Memory B cell (primary cell): ENCODE measurements at places on chromosomes 12 and 14.

DNA sequence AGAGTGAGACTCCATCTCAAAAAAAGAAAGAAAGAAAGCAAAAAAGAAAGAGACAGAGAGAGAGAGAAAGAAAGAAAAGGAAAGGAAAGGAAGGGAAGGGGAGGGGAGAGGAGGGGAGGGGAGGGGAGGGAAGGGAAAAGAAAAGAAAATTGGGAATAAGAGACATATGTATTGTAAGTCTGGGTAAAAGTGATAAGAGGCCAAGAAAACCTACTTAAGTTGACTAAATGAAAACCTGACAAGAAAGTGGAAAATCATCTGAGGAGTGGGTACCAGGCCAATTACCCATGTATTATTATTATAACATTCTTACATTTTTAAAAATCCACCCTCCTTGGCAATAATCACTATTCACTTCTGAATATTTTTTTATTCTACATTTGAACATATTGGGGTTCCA is 46.0 kb downstream of the JKAMP start:
- DNase-seq: no peak

GRCh38 chr14:103105580-103106150 is 11.1 kb downstream of the EXOC3L4 start:
- no peak for DNase-seq

GRCh38 chr12:80356097-80356496 is 87.9 kb upstream of the PTPRQ start:
- no peak for DNase-seq

GRCh38 chr12:116591855-116592637 is 32.9 kb downstream of the MAP1LC3B2 start:
- DNase-seq: no peak

- no peak for DNase-seq
These were observed 772.2 kb downstream of the LRFN5 start for GRCh38 chr14:42378880-42379279.

DNA sequence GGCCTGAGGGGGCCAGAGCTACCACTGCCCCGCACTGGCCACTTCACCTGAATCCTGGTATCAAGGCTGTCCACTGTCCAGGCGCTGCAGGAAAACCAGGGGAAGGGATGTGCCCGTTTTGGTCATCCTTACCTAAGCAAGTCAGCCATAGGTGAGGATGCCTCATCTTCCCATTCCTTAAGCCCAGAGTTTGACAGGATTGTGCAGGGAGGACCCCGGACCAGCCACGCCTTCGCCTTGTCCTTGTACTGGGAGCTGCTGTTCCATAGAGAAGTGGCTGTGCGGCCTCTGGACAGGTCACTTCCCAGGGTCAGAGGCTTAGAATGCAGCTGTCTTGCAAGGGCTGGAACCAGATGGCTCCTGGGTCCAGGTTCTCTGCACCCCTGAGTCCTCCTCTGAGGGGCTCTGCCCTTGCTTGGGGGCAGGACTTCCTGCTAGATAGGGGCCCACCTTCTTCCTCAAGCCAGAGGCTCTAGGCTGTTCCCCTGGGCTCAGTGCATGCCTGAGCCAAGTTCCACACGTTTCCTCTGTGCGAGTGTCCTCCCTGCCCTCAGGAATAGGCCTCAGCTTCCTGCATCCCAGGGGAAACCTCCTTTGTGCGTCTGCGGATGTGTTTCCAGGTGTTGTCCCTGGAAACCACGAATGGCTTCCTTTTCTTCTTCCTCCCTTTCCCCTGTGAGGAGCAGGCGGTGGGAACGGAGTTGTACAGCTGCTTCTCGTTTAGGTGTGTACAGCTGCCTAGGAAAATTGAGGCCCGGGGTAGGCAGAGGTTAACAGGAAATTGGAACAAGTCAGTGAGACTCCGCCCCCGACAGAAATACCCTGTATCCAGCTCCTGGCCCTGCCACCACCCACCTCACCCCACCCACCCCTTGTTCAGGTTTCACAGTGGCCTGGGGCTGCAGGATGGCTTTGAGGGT is 54.3 kb upstream of the RIN3 start:
- no peak for DNase-seq

GRCh38 chr12:94686834-94687628 is 36.7 kb upstream of the TMCC3 start:
- no peak for DNase-seq

DNA sequence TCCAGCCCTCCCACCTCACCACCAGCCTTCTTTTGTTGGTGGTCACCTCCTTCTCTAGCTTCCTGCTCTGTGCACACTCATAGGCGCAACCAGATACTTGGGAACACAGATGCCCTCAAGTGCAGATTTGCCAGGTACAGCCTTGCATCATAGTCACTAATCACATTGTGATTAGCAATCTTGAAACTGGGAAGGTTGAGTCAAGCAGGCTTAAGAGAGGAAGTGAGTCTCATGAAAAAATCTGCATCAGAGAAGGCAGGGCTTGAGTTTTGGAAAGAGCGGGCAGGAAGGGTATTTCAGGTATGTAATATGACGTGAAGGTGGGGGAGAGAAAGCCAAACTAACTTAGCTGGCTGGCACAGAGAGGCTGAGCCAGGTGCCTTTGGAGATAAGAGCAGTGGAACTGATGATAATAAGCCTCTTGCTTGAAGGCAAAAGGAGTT is 2.7 kb upstream of the RABGGTA start:
- peak; percentile 77 for DNase-seq

DNA sequence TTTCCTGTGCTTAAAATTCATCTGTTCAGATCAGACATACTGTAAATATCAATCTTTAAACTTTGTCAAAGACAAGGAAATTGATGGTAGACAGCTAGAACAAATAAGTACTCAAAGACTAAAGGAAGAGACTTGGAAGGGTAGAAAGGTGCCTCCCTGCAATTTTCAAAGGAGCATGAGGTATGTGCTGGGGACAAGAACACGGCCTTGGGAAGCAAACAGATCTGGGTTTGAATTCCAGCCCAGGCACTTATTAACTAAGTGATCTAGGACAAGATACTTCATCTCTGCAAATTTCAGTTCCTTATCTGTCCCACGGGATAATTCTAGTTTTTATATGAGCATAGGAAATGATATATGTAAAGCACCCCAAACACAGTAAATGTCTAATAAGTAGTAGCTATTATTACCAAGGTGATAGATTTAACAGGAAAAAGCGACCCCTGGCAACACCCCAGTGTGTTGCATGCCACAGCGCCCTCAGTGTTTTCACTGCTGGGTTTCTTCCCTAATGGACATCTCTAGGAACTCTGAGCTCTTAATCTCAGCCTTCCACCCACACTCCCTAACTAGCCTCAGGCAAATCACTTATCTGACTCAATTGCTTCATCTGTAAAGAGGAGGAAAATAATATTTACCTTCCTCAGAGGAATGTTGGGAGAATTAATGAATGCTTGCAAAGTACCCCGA is 44.7 kb upstream of the BMP4 start:
- no peak for DNase-seq

DNA sequence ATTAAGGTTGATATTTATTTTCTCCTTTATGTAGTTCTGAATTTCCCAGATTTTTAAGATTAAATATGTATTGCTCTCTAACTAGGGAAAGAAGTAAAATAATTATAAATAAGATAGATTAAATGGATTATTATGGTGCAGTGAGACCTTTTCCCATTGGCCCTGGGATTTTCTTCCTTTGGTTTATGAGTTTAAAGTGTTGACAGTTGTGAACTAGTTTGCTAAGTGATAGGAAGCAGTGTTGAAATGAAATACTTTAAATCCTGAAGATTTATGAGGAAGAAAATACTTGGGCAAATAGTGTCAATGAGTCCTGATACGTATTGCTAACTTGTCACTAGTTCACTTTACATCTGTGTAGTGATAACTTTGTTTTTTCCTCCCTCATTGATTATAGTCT is 188.9 kb downstream of the RAD51B start:
- DNase-seq: no peak

GRCh38 chr14:45246691-45247090 is 6.3 kb downstream of the MIS18BP1 start:
- no peak for DNase-seq

GRCh38 chr14:62736048-62737043 is 308.9 kb downstream of the KCNH5 start:
- DNase-seq: no peak

DNA sequence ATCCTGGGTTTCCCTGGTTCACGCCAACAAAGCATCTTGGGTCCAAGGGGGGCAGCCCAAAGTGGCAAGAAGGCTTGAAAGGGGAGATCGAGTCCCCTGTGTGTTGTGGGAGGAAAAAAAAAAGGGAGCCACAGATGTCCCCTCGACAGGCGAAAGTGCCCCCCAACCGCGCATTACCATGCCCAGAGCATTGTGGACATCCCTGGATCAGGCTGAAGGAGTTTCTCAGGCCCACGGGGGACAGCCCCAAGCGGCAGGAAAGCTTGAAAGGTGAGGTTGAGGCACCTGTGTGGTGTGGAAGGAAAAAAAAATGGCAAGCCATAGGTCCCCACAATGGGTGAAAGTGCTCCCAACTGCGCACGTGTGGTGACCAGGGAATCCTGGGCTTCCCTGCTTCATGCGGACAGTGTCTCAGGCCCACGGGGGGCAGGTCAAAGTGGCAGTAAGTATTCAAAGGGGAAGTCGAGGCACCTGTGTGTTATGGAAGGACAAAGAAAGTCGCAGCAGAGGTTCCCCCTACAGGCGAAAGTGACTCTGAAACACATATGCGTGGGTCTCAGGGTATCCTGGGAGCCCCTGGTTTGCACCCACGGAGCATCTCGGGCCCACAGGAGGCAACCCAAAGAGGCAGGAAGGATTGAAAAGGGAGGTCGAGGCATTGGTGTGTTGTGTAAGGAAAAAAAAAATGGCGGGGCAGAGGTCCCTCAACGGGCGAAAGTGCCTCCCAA is 580.1 kb downstream of the ALG10 start:
- DNase-seq: no peak

DNA sequence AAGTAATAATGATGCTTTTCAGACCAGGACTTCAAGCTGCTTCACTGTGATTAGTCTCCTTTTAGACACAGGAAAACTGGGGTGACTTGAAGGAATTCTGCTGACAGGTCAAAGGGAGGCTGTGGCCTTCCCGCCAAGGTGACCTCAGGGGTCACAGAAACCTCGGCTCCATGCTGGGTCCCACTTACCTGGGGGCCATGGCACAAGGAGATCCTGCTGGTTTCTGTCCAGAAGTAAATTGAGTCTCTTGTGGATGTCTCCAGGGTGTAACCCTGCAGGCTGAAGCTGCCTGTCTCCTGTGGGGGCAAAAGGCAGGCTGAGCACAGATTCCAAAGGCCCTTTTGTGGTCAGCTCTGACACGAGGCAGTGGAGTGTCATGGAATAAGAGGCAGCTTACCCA is 138.7 kb upstream of the MED13L start:
- DNase-seq: no peak

DNA sequence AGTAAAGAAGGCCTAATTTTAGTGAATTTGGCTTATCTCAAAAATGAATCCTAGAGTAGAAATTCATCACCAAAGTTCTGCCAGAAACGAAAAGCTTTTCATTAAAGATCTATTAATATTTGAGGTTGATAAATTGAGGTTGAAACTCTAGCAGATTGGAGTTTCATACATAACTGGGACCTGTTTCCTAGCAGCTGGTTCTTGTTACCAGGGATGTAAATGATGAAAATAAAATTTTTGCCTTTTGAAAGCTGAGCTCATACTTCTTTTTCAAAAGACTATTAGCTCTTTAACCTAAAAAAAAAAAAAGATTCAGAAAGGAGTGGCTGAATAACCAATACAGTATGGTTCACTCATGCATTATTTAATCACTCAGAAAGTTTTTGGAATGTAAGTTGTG is 98.3 kb downstream of the PTGER2 start:
- DNase-seq: no peak

GRCh38 chr12:93980711-93981110 is 167.7 kb upstream of the PLXNC1 start:
- no peak for DNase-seq

DNA sequence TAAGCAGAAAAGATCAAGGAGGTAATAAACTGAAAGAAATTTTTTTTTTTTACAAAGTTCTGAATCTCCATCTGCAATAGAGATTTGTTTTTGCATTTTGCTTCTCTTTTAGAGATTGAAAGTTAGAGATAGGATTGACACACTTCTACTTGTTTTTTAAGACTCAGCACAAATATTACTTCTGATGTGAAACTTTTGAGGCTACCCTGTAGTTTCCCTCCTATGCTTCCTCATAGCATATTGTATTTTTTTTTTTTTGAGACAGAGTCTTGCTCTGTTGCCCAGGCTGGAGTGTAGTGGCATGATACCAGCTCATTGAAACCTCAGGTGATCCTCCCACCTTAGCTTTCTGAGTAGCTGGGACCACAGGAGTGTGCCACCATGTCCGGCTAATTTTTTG is 32.1 kb upstream of the SGPP1 start:
- DNase-seq: peak; percentile 15

DNA sequence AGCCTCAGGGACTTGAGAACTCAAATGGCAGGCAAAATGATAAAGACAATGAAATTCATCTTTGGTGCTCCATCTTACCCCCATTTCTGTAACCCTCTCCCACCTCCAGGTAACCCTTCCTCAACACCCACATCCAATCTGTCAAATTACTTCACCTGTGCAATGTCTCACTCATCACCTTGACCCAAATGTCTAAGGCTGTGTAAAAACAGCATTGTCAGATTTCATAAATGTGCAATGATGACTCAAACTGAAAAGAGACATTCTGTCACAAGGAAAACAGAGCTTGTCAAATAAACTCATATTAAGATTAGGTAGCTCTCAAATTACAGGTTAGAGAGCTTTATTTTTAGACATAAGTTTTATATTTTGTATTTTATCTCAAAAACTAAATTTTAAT is 19.9 kb upstream of the COCH start:
- DNase-seq: no peak

DNA sequence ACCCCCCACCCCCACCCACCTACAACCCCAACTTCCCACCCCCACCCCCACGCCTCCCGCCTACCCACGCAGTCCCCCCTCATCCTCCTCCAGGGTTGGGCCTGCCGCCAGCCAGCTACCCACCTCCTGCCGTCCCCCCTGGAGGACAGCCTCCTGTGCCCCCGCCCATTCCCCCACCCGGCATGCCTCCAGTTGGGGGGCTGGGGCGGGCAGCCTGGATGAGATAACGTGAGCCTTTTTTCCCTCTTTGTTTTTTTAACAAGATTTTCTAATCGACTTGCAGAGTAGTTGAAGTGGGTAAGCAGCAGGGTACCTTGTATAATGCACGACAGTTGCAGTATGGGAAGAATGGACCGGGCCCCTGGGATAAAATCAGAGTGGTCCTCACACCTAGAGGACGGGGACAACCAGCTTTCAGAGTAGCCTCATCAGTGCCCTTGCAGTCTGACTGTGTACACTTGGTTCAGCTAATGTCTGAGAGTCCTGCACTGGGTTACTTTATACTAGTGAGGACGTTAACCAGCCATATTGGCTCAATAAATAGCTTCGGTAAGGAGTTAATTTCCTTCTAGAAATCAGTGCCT is 29.4 kb downstream of the CCNK start:
- no peak for DNase-seq
